ENCODE measurements at places on chromosomes 4 and X.

GRCh38 chr4:183395395-183395794, 49.0 kb upstream of the CDKN2AIP start:
- DNase-seq, result no peak

DNA sequence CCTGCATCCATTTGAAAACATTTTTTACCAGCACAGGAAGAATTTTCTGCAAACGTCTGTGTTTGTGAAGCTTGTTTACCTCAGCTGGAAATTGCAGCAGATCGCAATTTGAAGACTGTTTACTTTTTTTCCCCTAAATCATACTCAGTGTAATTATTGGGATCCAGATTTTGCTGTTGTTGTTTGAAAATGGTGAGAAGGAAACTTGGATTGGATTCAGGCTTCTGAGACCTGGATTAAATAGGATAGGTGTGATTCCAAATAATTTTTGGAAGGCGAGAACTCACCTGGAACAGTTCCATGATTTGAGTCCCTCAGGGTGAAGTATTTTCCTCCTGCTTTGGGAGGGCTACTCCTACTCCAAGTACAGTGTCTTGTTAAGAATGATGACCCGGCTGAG, 279.8 kb downstream of the STIM2 start:
- DNase-seq, result no peak

GRCh38 chr4:68997040-68997439, 45.4 kb upstream of the UGT2A3 start:
- no peak for DNase-seq

GRCh38 chr4:183106839-183107238, 7.8 kb downstream of the WWC2 start:
- no peak for DNase-seq

- DNase-seq, result no peak
These were observed 8.9 kb downstream of the AMER1 start for GRCh38 chrX:64196606-64197005.

DNA sequence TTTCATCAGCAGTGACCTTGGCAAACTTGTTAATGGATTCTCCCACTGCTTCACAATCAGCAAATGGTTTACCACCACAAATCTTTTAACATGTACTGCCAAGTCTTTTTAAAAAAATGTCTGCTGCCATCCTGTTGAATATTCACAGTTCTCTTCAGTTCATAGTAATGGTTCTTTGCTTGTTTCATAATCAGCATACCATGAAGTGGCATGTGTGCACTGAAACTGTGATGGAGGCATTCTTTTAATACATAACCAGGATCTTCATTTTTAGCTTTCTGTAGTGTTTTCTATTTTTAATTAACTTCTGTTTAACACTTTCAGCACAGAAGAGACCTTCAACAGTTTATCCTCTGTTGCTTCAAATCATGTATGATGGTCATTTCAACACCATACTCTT, 230.1 kb upstream of the ARSJ start:
- no peak for DNase-seq

DNA sequence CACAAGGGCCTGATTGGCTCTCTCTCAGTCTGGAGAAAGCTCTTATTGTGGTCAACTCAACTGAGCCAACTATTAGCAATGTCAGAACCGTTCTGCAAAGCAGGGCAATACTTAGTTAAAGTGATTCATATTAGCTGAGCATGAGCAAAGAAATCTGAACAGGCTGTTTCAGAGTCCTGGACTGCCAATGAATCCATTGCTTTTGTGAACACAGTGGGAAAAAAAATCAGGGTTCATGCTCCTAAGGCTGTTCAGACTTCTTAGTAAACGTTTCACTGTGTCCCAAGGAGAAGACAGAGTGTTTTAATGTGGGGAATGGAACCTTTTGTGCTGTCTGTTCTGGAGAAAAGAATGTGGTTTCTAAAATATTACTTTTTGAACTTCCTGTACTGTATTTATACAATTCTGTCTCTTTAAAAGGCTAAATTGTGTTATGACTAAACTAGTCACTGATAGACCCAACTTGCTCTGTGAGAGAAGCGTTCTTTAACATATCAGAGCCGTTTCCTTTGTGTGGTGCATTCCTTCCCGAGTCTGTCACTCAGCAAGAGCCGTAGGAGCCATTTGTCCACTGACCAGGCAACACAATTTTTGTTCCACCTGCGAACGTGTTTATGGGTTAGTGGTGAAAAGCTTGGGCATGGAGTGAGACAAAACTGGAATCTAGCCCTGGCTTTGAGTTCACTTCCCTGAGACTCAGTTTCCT, 366.1 kb downstream of the FBXO8 start:
- DNase-seq, result no peak

- no peak for DNase-seq
These were observed at the start of gene SYTL4 for GRCh38 chrX:100731441-100732281. Gene SYTL4, minus strand, starts transcription at chrX:100732121. Its CDS starts 30,084 bp downstream, at chrX:100702037.

GRCh38 chr4:90824266-90825150, 697.3 kb downstream of the CCSER1 start:
- no peak for DNase-seq

DNA sequence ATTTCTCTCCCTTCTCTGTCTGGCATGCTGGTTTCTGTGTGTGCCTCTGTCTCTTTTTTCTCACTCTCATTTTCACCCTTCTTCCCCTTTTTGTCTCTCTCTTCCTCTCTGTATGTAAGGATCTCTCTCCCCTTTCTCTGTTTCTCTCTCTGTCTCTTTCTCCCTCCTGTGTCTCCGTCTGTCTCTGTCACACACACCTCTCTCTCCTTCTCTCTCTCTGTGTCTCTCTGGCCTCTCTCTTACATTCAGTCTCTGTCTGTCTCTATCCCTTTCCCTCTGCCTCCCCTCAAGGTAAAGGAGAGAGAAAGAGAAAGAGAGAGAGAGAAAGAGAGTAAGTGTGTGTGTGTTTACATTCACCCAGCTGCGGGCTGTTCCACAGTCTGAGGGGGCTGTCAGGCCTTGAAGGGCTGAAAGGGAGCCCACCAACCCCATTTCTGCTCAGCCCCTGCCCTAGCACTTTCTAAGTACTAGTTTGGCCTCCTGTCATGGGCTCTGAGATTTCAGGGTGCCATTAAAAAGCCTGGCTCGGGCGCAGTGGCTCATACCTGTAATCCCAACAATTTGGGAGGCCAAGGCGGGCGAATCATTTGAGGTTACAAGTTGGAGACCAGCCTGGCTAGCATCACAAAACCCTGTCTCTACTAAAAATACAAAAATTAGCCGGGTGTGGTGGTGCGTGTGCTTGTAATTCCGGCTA, 9.6 kb upstream of the TSPYL2 start:
- DNase-seq, result no peak

DNA sequence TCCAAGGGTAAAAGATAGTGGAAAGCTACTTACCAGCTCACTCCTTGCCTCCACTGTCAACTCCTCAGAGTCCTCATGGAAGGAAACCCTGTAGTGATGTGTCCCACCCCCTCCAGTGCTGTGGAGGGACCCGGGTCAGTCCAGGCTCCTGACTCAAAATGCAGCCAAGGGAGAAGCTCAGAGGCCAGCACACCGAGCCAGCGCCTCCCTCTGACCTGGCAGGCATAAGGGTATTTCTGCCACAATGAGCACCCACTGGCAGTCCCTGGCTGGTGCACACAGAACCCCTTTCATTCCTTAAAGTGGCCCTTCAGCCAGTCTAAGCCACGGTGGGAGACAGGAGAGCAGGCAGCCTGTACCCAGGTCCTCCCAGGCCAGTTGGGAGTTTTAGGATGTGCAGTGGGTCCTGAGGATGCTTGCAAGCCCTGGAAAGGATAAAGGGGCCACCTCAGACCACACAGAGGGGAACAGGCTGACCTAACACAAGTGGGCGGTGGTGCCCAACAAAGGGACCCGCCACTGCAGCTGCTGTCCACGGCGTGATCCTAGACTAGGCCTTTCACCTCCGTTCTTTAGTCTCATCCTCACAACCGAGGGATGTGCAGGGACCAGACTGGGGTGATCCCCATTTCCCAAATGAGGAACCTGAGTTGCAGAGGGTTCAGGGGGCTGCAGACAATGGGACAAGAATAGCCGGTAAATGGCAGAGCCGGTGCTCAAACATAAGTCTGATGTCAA, 5.7 kb downstream of the JAKMIP1 start:
- DNase-seq, result no peak

GRCh38 chr4:3297066-3297859, 4.4 kb downstream of the RGS12 start:
- no peak for DNase-seq

DNA sequence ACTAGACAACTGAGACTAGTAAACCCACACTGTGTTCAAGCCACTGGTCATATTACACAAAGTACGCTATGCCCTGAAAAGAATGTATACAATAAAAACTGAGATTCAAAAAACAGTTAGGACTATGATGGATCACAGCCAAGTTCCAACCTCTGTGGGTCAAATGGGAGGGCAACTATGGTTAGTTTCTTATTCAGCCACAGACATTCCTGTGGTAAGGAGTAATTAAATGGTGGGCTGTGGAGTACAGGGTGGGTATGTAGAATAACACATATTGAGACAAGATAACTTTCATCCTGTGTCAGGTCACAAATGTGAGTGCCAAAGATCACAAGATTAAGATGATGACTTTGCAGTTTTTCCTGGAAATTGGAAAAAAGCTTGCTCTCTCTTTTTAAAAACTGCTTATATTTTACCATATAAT, 167.2 kb downstream of the NPNT start:
- DNase-seq, result no peak

DNA sequence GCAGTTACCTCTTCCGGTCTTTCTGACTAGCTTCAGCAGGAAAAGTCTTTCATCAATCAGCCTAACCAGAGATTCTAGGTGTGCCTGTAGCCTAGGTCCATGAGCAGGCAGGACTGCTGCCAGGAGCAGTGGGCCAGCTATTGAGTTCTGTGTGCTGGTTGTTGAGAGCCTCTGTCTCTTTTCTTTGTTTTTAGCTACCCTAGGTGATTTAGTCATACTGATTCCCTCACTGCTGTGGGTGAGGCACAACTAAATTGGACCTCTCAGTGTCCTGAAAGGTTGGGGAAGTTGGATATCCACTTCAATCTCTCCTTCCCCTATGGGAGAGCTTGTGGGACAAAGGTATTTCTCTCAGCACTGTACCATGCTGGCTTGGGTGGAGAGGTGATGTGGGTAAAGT, 354.9 kb downstream of the GPAT3 start:
- no peak for DNase-seq

DNA sequence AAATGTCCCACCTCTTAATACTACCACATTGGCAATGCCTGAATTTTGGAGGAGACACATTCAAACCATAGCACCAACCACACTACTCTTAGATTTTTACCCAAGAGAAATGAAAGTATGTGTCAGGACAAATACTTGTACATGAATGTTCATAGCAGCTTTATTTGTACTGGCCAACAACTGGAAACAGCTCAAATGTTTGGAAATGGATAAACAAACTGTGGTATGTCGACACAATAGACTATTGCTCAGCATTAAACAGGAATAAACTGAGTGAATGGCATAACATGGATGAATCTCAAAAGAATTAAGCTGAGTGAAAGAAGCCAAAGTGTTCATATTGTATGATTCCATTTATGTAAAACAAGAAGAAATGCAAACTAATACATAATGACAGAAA, 18.5 kb upstream of the EDA start:
- no peak for DNase-seq

- DNase-seq, result no peak
These were observed 1191.3 kb upstream of the IGFBP7 start for GRCh38 chr4:58301376-58301999.

DNA sequence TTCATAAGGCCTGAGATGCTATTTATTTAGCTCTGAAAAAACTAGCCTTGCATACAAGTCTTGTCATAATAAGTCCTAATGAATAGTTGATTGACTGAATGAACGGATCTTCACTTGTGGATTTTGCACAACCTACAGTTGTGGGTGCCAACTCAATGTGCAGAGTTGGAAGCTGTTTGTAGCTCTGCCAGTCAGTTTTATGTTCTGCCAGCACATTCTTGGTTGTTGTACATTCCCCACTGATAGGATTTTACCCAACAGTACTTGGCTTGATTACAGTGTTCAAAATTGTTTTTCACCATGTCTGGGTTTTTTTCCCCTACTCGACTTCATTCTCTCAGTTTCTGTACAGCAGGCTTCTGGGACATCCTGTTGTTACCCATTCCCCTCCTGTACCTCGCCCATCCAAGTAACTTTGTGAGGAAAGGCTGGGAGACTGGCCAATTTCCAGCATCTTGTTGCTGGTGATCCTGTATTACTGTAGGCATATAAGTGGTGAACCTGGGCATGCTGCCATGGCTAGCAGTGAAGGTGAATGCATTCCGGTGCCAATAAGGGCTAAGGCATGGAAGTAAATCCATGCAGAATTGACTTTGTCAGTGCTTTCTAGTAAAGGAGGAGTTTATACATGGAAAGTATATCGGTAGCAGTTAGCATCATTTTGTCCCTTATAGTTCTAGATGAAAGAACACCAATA, 22.8 kb downstream of the IL1RAPL1 start:
- no peak for DNase-seq

DNA sequence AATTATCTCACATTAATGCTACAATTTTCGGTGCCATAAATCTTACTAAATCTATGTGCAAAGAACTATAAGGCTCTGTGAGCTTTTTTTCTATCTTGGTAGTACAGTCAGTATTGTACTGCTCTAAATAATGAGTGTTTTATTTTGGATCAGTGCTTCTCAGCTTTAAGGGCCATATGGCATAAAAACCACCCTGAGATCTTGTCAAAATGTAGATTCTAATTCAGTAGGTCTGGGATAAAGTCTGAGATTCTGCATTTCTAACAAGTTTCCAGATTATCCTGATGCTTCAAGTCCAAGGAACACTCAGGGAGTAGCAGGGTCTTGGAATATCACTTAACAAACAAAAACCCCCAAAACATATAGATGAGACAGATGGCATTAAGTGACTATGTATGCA, 486.5 kb downstream of the GRXCR1 start:
- no peak for DNase-seq

DNA sequence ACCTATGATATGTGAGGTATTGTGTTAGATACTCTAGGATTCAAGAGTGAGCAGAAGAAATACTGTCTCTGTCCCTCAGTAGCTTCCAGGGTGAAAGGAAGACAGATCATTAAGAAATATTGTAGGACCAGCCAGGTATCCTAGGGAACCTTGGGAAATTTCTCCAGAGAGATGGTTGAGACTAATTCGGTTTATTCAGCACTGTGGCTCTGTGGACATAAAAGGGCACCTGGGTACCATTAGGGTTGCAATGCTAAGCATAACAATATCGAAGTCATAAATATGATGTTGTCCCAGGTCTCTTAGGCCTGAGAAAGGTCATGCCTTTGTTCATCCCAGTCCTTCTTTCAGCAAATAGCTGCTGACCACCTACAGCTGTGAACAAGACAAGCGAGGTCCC, 61.0 kb downstream of the FAM114A1 start:
- DNase-seq, result no peak

- no peak for DNase-seq
These were observed 6.6 kb upstream of the UTP3 start for GRCh38 chr4:70681704-70682103.
